ENCODE measurements at places on chromosomes 11 and 22.
A peak's percentile ranks its signal among the peaks of the same experiment; 100 is the strongest.

GRCh38 chr11:63915961-63916836 is 765 bp downstream of the RCOR2 start:
- peak; percentile 33 for DNase-seq

DNA sequence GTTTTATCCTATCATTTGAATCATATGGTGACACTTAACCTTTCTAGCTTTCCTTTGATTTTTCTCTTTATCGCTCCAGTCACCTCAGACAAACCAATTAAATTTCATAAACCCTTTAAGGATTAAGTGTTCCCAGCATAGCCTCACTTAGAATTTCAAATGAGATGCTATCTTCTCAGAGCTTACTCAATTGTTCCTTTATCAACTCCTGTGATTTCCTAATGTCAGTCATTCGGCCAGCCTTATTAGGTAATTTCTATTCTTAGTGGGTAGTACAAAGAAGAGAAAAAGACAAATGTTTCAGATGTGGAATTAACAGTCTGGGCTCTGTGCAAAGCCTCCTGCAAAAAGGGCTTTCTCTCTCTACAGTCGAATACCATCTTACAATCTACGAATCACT is 77.1 kb upstream of the CCDC90B start:
- DNase-seq: no peak

DNA sequence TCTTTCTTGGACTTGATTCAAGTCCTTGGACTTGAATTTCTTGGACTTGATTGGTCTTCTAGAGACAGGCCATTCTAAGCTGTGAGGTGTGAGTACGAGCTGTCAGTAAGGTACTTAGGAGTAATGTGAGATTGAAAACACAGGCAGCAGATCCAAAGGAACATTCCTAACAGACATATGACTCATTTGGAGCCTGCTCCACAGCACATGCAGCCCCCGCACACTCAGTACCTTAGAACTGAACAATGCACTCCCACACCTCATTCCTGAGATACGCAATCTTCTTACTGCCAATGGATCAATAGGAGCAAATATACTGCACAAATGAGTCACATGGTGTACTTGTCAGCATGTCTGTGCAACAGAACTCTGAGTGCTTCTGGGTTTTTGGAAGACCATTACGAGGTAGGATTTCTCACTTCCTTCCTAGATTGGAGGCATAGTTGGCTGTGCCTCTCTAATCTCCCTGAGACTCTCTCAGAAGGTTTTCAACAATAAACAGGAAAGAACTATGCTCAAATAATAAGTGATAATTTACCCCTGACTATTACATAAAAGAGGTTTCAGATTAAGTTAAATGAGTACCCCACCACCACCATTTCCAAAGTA is 243.1 kb downstream of the KCNA4 start:
- DNase-seq: no peak

DNA sequence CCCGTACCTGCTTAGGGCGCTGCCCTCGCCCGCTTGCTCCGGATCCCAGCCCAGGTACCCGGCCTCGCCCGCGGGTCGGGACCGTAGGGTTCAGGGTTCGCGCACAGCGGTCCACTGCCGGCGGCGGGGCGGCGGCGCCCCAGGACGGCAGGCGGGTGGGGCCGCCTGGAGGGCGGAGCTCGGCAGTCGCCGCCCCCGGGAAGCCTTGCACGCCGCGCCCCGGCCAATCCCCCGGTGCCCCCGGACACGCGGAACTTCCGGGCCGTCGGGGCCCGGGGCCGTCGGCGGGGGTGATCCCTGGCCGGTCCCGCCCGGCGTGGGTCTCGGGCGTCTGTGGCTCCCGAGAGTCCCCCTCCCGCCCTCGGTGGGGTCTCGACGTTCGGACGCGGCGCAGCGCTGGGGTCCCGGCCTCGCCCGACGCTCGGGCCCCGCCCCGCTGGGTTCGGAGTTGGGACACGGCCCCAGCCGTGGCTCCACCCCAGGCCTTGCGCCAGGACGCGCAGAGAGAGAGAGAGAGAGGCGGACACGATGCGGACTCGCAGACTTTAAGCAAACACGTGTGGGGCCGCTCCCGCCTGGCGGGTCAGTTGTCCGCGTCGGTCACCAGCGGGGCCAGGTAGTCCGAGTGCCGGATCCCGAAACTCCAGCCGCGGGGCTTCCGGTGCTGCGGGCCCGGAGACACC is at the start of gene TYMP:
TYMP (minus strand) TSS at position 116 of the 683 bp plus-strand sequence. CDS start 303 bp downstream, outside the sequence.
- DNase-seq: no peak

Data from NCI-H526 treated with DMSO at 0.1 percent for 48 hours (cell line).